ENCODE measurements at places on chromosomes 1 and 21. TPM values are rescaled to one million over a fixed set of nuclear protein-coding genes. Genes with fewer than 3 reads are reported as not detected.

Gene WNT4
- total RNA-seq: 0.58 TPM

Gene CDA
- 3.1 TPM for total RNA-seq

Gene YOD1
- 8.2 TPM for total RNA-seq

Gene CXADR
- total RNA-seq: 40.5 TPM

Gene TFF3
- 0.17 TPM for total RNA-seq

Gene CRYBG2
- total RNA-seq: 18.6 TPM
